Neural crest cell (in vitro differentiated cells): ENCODE measurements at places on chromosomes 11 and 22. TPM values are rescaled to one million over a fixed set of nuclear protein-coding genes. Genes with fewer than 3 reads are reported as not detected.

DNA sequence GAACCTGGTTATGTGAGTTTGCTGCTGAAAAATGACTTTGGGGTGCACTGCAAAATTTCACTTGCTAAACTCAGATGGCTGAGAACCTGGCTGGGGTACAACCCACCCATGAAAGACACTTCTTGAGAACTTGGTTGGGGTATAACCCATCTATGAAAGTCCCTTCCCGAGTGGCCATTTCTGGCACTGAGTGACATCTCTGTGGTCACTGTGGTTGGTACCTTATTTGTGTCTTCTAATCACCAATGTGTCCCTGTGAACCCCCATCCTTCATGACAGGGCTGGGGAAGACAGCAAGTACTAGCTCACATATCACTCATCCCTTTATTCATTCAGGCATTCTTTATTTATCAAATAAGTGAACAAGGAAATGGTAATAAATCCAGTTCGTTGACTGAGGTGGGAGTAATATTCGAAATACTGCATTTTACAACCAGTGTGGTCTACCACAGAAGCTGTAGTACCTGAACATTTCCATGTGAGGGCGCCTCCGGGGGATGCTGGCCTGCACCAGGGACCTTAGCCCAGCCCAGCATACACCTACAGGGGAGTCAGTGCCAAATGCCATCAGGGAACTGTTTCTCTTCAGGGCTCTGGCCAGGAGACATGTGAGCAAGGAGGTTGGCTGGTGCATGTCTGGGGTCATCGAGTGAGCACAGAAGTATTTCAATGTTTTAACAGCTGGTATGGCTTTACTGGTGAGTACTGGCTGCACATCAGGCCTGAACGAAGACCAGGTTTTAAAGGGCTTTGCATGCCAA lies 122.1 kb downstream of the CSNK2A3 start:
- no peak for DNase-seq

- DNase-seq, result no peak
These were observed 2.1 kb downstream of the OR9G1 start for GRCh38 chr11:56700914-56701485.

DNA sequence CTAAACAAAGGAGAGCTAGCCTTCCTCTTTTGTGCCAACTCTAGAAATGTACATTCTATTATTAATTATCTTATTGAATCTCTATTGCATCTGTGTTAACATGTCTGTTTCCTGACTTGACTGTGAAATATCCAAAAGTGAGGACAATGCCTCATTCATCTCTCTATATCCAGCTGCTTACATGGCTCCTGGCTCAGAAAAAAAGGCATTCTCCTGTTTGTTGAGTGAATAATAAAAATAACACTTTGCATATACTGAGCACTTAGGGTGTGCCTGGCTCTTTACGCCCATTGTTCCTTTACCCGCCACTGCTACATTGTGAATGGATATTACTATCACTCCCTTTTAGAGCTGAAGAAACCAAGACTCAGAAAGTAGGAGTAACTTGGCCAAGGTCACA lies 19.9 kb downstream of the NRXN2 start:
- no peak for DNase-seq

- no peak for DNase-seq
These were observed 5.4 kb upstream of the TTLL1 start for GRCh38 chr22:43094551-43094950.

DNA sequence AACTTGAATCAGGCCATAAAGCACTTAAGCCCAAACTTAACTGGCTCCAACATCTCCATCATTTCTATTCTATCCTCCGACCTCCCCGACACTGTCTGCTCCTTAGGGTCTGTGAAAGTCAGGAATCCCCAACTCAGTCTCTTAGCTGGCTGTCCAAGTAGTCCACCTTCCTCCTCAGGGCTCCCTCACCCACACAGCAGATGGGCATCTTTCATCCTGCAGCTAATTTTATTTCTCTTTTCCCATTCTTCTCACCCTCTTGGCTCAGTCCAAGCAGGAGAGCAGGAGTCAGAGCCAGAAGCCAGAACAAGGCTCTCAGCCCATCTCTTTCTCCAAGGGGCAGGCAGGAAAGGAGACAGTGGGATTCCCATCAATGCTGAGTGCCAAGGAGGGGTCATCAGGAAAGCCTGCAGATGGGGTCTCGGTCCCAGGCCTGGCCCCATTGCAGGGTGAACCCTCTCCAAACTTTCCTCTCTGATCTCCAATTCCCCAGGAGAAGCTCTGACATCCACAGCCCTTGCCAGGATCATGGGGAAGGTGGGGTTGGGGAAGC lies 40.4 kb upstream of the JAM3 start:
- DNase-seq, result no peak

DNA sequence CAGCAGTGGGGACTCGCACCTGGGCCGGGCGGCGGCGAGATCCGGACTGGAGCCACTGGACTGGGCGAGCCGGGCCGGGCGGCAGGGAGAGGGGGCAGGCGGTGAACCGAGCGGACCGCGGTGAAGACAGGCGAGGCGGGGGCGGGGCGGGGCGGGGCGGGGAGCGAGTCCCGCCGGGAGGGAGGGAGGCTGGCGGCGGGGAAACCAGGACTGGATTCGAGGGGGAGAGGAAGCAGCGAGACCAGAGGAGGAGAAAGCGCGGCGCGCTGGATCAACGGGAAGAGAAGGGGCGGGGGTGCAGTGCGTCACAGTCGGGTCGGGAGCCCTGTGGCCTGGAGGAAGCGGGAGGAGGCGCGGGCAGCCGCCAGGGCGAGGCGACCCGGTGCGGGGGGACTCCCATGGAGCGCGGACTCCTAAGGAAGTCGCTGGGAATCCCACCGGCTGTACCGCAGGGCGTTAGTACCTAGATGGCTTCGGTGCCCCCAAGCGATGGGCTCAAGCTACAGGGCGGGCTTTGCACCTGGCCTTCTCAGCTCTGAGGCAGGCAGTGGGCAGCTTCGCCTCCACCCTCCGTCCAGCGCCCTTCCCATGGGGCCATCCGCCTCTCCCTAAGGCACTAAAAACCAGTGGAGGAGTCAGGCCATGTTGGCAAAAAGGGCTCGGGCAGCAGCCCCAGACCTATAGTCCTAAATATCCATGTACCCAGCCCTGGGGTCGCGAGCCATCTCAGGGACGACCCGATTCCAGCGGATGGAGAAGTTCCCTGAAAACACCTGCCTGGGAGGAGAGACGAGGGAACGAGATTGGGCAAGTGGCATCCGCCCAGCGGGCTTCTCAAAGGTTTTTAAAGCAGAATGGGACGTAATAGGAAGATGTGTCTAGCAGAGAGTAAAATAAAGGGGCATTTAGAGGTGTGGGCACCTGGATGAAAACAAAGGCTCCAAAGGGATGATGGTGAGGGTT lies at the start of gene TMEM121B:
Gene TMEM121B, minus strand, starts transcription at position 128 of the 963 bp plus-strand sequence. CDS start 233 bp downstream, outside the sequence.
- peak; percentile 75 for DNase-seq

Gene PLEKHA7
- total RNA-seq, result 15.6 and 18.2 TPM in 2 replicates

Gene IGHMBP2
- total RNA-seq, result 28.1 and 30.1 TPM in 2 replicates

Gene MPZL2
- total RNA-seq, result not detected in 2 replicates

Gene B4GAT1
- 43.3 and 43.8 TPM in 2 replicates for total RNA-seq
